ENCODE measurements at places on chromosomes 5 and 9. TPM values are rescaled to one million over a fixed set of nuclear protein-coding genes. Genes with fewer than 3 reads are reported as not detected.

Gene ANKRD31
- 0.11 TPM for total RNA-seq

Gene TEK
- total RNA-seq, result 3.6 TPM

Gene CTXN3
- not detected for total RNA-seq

Gene ABHD17B
- 37.0 TPM for total RNA-seq

Gene PFN3
- total RNA-seq, result not detected

Gene AKNA
- 26.5 TPM for total RNA-seq

Gene CRHBP
- 0.25 TPM for total RNA-seq

Gene CNTNAP3B
- total RNA-seq, result 14.5 TPM

Gene IFNB1
- total RNA-seq, result not detected

Gene SHISAL2B
- total RNA-seq, result not detected

Gene TMC1
- 2.1 TPM for total RNA-seq

Gene FCN1
- total RNA-seq, result not detected

Gene SPATA31C1
- total RNA-seq, result not detected

Gene PDZD2
- total RNA-seq, result 0.44 TPM

Gene PRELID2
- total RNA-seq, result 23.5 TPM

Gene ADGRD2
- not detected for total RNA-seq

Gene RBM22
- 24.9 TPM for total RNA-seq

Gene GPR151
- not detected for total RNA-seq

Gene IL31RA
- total RNA-seq, result 1.2 TPM

Gene PNPLA7
- total RNA-seq, result 0.55 TPM

Gene MLANA
- not detected for total RNA-seq

Gene ARSI
- 18.1 TPM for total RNA-seq

Gene GPR150
- total RNA-seq, result 0.33 TPM

Gene CCDC183
- total RNA-seq, result 0.37 TPM

Gene PCDH1
- total RNA-seq, result 1.4 TPM

Gene PIP5KL1
- 1.2 TPM for total RNA-seq

Gene DNAJC21
- 57.9 TPM for total RNA-seq

Gene TAF11L5
- not detected for total RNA-seq
